Activated T-cell treated with anti-CD3 and anti-CD28 coated beads, Interleukin-2, amount 50 U/mL, for 24 hours (primary cell): ENCODE measurements at places on chromosomes 1 and 21.

- no peaks in the 10 kb centered on the region for H3K4me1 ChIP-seq
- H3K36me3 ChIP-seq, result peaks cover 96% of the 10 kb centered on the region
- no peak for DNase-seq
- H3K27ac ChIP-seq, result no peak overlapping the region
- no peaks in the 10 kb centered on the region for H3K27me3 ChIP-seq
These were observed 42.5 kb downstream of the PGM1 start for GRCh38 chr1:63635681-63636080.

DNA sequence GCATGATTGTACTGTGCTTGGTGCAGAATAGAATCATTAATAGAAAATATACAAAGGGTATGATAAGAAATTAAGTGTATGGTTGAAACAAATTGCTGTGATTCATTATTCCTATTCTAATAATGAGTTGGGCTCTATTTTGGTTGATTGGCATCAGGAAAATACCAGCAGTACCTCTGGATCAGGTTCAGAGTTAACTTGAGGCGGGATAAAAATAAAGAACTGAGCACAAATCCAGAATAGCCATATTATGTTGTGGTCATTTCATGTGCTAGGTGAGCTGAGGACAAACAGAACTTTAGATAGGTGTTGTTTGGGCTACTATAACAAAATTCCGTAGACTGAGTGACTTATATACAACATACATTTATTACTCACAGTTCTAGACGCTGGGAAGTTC lies 60.7 kb upstream of the GCLM start:
- H3K27ac ChIP-seq, result no peak overlapping the region
- no peaks in the 10 kb centered on the region for H3K36me3 ChIP-seq

DNA sequence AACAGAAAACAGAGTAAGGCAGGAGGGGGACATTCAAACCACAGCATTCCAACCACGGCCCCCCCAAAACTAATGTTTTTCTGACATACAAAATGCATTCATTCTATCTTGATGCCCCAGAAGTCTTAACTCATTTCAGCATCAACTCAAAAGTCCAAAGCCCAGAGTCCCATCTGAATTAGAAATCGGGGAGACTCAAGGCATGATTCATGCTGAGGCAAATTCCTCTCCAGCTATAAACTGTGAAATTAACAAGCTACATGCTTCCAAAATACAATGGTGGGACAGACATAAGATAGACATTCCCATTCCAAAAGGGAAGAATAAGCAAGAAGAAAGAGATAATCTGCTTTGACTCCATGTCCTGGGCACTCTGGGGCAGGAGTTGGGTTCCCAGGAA lies 73.9 kb downstream of the KCNJ15 start:
- H3K4me3 ChIP-seq, result no peak overlapping the region
- no peak overlapping the region for H3K27ac ChIP-seq
- no peaks in the 10 kb centered on the region for H3K36me3 ChIP-seq
- H3K27me3 ChIP-seq, result no peaks in the 10 kb centered on the region
- peaks cover 6% of the 10 kb centered on the region for H3K4me1 ChIP-seq

DNA sequence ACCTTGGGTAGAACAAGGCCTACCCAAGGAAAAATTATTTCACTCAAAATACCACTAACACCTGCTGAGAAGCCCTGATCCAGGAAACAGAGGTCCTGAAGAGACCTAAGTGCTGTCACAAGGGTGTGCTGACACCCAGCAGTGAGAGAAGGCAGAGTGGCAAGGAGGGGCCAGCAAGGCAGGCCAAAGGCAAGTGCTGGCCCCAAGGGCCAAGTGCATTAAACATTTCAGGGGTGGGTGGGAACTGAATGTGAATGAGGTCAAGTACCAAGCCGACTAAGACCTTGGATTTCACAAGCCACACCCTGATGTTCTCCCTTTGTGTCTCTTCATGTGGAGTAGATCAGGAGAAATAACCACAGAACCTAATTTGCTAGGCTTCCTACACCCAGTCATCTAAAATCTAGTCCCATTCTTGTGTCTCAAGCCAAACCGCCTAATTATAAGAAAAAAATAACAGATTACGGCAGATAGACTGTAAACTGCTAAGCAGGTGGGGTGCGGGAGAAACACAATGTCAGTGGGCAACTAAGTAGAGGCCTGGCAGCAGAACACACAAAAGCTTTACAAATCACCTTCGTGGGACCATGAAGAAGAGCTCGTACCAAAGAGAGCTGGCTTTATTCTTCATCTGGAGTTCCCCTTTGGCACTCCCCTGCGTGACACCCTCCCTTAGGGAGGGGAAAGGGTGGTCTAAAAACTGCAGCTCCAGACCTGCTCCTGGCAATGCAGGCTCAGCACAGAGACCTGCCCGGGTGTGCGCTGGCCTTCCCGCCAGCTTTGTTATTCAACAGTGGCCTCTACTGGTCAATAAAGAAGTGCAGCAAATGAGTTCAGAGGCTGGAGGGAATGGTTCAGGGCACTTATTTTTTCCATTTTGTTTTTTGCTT lies 8.7 kb downstream of the UBE2G2 start:
- peaks cover 72% of the 10 kb centered on the region for H3K4me1 ChIP-seq
- H3K4me3 ChIP-seq, result no peak overlapping the region
- H3K27ac ChIP-seq, result peak overlapping the region; percentile 35
- H3K36me3 ChIP-seq, result peaks cover 85% of the 10 kb centered on the region

DNA sequence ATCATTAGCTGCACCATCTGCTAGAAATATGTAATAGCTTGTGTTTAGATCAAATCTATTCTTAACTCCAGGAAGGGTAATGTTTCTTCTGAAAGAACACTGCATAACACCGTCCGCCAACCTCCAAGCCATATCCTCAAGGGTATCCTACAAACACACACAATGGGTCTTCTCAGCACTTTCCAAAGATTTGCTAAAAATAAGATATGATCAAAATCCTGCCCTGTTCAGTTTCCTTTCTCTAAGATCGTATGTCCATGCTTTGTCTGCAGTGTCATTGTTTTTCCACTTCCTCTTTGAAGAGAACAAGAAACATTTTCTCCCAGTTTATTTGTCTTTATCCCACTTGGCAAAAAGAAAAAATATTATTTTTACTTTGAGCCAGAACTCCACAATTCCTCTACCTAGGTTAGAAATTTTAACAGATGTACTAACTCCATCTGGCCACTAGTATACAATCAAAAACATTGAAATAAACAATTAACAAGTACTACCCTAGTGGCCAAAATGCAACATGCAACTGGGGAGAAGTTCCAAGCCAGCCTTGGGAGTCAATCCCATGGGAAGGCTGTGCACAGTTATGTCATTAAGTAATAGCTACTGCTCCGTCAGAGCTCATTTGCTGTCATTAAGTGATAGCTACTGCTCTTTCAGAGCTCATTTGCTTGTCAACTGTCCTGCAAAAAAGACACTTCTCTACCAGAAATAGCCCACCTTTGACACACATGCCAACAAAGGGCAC lies 37.8 kb downstream of the FRRS1 start:
- no peak overlapping the region for H3K4me3 ChIP-seq
- no peak overlapping the region for H3K27ac ChIP-seq
- H3K4me1 ChIP-seq, result peaks cover 3% of the 10 kb centered on the region
- H3K27me3 ChIP-seq, result no peaks in the 10 kb centered on the region
- H3K36me3 ChIP-seq, result no peaks in the 10 kb centered on the region

DNA sequence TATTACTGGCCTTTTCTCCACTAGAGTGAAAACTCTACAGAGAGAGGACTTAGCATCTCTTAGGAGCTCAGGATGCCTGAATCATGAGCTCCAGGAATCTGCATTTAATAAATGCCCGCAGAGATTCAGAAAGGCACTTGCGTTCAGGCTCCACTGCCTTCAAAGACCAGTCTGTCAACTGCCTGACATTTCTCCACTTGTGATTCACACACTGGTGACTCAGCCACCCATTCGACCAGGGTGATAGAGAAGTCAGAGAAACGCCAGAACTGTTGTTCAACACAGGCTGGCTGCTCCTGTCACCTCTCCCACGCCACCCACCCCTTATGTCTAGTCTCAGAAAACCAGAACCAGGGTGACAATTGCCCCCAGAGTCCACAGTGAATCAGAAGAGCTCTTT lies 26.9 kb upstream of the LBR start:
- DNase-seq, result peak; percentile 80
- H3K27ac ChIP-seq, result peak overlapping the region; percentile 78
- H3K36me3 ChIP-seq, result no peaks in the 10 kb centered on the region
- H3K4me1 ChIP-seq, result peaks cover 54% of the 10 kb centered on the region

DNA sequence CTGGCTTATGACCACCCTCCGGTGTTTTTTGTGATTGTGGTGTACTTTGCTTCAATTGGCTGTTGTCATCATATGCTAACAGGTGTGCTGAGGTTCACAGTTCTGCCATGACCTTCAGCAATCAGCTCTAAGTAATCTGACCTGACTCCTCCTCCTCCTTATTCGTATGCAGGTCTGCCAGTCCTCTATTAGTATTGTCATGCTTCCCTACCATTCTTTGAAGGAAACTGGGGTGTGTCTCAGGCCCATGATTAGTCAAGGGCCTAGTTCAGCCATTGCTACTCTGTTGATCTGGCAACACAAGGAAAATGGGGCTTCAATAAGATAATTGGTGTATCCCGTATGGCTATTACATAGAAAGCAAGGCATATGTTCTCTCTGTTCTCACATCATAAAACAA lies 332.3 kb upstream of the DPYD start:
- no peak overlapping the region for H3K4me3 ChIP-seq
- H3K4me1 ChIP-seq, result peaks cover 3% of the 10 kb centered on the region
- no peak overlapping the region for H3K27ac ChIP-seq
- H3K36me3 ChIP-seq, result no peaks in the 10 kb centered on the region
- no peaks in the 10 kb centered on the region for H3K27me3 ChIP-seq
- no peak for DNase-seq

GRCh38 chr1:228375578-228376261 lies 30.9 kb downstream of the TRIM11 start:
- no peaks in the 10 kb centered on the region for H3K36me3 ChIP-seq
- DNase-seq, result no peak
- peaks cover 8% of the 10 kb centered on the region for H3K4me1 ChIP-seq
- H3K27me3 ChIP-seq, result peaks cover 18% of the 10 kb centered on the region
- H3K4me3 ChIP-seq, result no peak overlapping the region

DNA sequence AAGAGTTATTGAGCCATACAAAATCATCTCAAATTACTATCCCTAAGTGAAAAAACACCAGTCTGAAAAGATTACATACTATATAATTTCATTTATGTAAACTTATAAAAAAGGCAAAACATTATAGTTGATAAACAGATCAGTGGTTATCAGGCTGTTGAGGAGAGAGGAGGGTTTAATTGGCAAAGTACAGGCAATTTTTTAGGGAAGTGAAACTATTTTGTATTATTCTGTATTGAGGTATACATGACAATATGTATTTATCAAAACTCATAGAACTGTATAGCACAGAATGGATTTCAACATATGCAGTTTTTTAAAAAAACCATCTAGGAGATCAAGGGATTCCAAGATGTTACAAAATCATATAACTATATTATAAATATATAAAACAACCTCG lies 403.7 kb downstream of the LTN1 start:
- H3K4me3 ChIP-seq, result no peak overlapping the region
- H3K27me3 ChIP-seq, result no peaks in the 10 kb centered on the region
- H3K4me1 ChIP-seq, result no peaks in the 10 kb centered on the region
- no peak overlapping the region for H3K27ac ChIP-seq
- no peak for DNase-seq

- H3K36me3 ChIP-seq, result no peaks in the 10 kb centered on the region
- no peak for DNase-seq
- no peaks in the 10 kb centered on the region for H3K4me1 ChIP-seq
- H3K27me3 ChIP-seq, result no peaks in the 10 kb centered on the region
- no peak overlapping the region for H3K4me3 ChIP-seq
These were observed 102.5 kb downstream of the PLXNA2 start for GRCh38 chr1:208141610-208142192.

DNA sequence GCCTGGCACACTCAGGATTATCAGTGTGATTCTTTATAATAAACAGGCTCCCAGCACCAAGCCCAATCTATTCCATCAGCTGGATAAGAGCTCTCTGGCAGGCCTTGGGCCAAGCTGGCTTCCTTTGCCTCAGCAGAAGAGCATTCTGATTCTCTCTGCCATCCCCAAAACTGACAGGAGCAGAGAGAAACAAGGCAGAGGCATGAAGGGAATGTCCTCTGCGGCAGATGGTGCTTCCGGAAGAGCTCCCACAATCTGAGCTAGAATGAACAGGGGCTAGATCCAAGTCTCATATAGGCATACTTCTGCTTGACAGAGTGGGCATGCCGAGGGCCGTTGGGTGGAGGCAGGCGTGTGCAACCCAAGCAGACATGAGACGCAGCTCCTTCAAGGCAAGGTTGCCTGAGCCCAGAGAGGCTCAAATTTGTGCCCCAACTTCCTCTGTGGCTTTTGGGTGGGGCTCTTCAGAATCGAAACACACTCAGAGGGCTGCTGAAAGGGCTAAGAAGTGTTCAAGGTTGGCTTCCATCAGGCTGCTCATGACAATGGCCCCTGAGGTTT lies 4.0 kb downstream of the CAPN2 start:
- peaks cover 79% of the 10 kb centered on the region for H3K4me1 ChIP-seq
- H3K4me3 ChIP-seq, result peak overlapping the region; percentile 71
- DNase-seq, result peak; percentile 53
- H3K27ac ChIP-seq, result peak overlapping the region; percentile 78

- H3K4me1 ChIP-seq, result peaks cover 24% of the 10 kb centered on the region
- no peak for DNase-seq
- no peak overlapping the region for H3K27ac ChIP-seq
- no peaks in the 10 kb centered on the region for H3K27me3 ChIP-seq
- H3K4me3 ChIP-seq, result no peak overlapping the region
- no peaks in the 10 kb centered on the region for H3K36me3 ChIP-seq
These were observed 3.3 kb downstream of the RIMS3 start for GRCh38 chr1:40662151-40662550.

DNA sequence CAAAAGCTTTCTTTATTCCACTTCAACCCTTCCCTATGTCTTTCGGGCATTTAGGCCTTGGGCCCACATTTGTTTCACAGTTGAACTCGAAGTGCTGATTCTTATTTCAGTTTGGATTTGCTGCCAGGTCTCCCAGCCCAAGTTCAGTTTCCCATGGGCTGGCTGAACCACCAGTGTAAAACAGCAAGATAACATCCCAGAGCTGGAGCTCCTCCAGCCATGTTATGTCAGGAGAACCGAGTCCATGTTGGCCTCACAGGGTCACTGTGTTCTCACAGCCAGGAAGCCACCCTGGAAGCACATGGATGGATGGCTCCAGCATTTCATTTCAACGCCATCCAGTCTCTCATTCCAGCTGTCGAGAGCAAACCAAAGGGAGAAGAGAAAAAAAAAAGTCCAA lies 45.2 kb upstream of the RXRG start:
- H3K36me3 ChIP-seq, result no peaks in the 10 kb centered on the region
- H3K4me3 ChIP-seq, result no peak overlapping the region
- H3K27ac ChIP-seq, result no peak overlapping the region
- DNase-seq, result no peak

DNA sequence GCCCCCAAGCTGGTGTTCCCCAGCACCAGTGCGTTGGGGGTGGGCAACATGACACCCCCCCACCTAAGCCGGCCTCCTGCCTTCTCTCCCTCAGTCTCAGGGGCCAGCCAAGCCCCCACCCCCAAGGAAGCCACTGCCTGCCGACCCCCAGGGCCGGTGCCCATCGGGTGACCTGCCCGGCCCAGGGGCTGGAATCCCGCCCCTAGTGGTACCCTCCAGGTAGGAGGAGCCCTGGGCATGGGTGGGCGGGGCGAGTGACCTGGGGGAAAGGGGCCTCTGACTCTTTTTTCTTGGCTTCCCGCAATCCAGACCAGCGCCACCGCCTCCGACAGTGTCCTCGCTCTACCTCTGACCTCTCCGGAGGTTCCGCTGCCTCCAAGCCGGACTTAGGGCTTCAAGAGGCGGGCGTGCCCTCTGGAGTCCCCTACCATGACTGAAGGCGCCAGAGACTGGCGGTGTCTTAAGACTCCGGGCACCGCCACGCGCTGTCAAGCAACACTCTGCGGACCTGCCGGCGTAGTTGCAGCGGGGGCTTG lies 1.3 kb upstream of the EFNA4 start:
- H3K27me3 ChIP-seq, result no peaks in the 10 kb centered on the region
- peaks cover 31% of the 10 kb centered on the region for H3K4me1 ChIP-seq
- no peak overlapping the region for H3K27ac ChIP-seq
- H3K4me3 ChIP-seq, result peak overlapping the region; percentile 82
- DNase-seq, result no peak
